ENCODE measurements at places on chromosomes 16 and 17. TPM values are rescaled to one million over a fixed set of nuclear protein-coding genes. Genes with fewer than 3 reads are reported as not detected.

CEMP1 gene
- 0.12 TPM for total RNA-seq

SMIM22 gene
- total RNA-seq: not detected

OR1A2 gene
- total RNA-seq: not detected

BOLA2B gene
- total RNA-seq: 196 TPM

CNGB1 gene
- 0.03 TPM for total RNA-seq
